ENCODE measurements at places on chromosomes 13 and 19.

- no peak for DNase-seq
Observed at GRCh38 chr13:29737061-29737460, 113.4 kb downstream of the UBL3 start.

GRCh38 chr19:39481229-39481545 lies 549 bp downstream of the TIMM50 start:
- DNase-seq = no peak

DNA sequence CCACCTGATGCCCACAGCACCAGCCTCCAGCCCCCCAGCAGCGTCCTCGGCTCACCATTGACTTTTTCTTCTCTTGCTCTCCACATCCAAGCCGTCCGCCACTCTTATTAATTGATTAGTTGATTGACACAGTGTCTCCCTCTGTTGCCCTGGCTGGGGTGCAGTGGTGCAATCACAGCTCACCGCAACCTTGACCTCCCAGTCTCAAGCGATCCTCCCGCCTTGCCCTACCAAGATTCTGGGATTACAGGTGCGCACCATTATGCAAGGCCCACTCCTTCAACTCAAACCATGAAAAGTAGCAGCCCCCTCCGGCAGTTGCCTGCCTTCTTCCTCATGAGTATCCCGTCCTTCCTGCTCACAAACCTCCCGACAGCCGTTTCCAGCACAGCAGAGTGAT lies 921 bp upstream of the TEX29 start:
- no peak for DNase-seq

DNA sequence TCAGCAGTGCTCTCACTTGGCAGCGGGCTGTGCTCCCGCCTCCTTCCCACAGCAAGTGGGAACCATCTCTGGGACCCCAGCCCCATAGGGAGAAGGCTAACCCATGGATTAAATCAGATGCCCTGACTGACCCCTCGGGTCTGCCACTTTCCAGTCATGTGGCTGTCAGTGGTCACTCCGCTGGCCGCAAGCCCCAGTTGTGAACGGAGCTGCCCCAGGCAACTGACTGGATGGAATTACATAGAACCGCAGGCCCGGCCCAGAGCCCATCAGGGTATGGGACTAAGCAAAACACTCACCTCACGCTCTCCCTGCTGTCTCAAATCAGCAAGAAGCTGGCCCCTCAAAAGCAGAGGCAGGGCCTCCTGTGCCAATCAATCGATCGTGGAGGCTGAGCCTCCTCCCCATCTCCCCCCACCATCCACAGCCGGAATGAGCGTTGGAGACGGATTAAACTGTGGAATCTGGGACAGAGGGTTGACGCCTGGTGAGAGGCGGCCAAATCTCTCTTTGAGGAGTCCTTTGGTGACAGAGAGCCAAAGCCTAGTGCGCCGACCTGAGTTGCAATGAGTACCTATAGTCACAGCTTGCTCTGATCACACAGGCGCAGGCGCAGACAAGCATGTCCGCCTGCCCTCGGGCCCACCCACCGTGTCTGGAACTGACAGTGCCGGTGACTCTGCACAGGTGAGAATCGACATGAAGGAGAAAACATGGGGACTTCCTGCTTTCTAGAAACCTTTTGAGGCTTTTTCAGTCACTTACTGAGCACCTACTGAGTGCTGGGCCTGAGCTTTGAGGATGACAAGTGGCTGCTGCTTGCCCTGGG lies 38.7 kb downstream of the PBX4 start:
- DNase-seq = no peak

- no peak for DNase-seq
Observed at GRCh38 chr19:46515290-46515609, 19.6 kb upstream of the PNMA8B start.

DNA sequence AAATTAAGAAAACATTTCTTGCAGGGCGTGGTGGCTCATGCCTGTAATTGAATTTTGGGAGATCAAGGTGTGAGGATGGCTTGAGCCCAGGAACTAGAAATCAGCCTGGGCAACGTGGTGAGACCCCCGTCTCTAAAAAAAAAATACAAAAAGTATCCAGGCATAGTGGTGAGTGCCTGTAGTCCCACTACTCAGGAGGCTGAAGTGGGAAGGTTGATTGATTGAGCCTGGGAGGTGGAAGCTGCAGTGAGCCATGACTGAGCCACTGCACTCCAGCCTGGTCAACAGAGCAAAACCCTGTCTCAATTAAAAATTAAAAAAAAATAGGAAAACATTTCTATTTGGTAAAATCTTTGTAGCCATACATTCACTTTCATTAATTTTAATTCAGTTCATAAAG lies 526.5 kb downstream of the PCDH9 start:
- DNase-seq = no peak

- no peak for DNase-seq
Observed at GRCh38 chr13:109630271-109630670, 156.1 kb downstream of the IRS2 start.

GRCh38 chr19:33409906-33410685 lies 36.6 kb downstream of the CEBPG start:
- DNase-seq = no peak

GRCh38 chr13:99892196-99892613 lies 79.4 kb downstream of the ZIC5 start:
- no peak for DNase-seq

DNA sequence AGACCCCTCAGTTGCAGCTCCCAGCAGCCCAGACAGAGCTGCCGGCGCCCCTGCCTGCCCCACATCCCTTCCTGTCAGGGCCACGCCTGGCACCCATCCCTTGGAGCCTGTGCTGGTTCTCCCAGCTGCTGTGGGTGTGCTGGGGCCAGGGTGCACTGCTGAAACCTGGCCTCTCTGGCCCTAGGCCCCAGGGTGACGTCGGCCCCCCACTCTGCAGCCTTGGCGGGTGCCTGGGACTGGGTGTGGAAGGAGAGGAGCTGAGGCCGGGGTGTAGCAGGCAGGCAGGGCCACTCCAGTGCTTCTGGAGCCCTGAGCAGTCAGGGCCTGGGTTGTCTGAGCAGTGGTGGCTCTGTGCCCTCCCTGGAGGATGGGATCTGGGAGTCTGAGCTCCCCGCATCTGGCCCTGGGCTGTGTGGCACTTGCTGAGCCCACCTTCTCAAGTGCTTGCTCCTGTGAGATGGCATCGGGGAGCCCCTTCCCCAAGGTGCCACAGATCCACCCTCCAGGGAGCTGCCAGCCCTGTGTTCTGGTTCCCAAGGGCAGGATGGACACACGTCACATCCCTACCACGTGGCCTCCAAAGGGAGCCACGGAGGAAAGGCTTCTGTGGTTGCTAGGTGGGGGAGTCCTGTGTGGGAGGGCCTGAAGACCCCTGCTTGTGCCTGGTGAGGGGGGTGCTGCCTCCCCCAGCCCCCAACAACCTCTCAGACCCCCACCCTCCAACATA lies 5.2 kb downstream of the PLEKHJ1 start:
- DNase-seq = no peak

Measured in NK-92 treated with Interleukin-12 subunit alpha and Interleukin-12 subunit beta, amount 100 ng/mL, for 24 hours (cell line).